ENCODE measurements at places on chromosomes 4 and X.

- no peak for DNase-seq
Observed at GRCh38 chr4:102787096-102787881, 26.5 kb upstream of the MANBA start.

DNA sequence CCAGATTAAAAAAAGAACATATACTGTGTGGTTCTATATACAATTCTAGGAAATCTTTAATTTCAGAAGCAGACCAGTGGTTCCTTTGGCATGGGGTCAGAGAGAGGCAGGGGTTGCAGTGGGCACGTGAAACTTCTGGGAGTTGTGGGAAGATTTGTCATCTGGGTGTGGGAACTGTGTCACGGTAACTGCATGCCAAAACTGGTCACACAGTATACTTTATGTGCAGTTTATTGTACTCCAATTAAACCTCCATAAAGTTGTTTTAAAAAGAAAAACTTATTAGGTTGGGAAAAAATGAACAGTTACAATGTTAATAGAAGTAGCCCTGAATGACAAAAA is 26.7 kb upstream of the STS start:
- no peak for DNase-seq

DNA sequence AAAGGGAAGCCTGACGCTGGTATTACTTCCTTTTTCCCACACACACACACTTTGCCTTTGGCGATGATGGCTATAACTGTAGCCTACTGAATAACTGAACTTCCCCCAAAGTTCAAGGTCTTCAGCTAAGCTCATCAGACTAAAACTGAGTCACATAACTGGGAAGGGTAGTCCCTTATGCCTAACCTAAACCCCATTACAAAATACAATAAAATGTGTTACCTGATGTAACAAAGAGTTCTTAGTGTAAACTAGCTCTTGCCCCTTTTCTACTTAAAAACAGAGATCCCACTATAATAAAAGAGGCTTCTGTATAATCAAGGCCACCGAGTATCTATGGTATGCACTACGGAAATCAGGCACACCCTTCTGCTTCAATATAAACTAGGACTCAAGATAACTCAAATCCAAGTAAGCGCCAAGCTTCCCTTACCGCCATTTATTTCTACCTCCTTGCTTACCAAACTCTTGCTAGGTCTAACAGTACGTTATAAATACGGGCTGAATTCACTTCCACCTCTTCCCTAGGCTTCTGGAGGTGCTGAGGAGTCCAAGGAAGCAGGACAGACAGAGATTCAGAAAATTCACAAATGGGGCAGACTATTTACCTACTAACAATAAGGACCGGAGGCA is 2.4 kb downstream of the OTUD4 start:
- no peak for DNase-seq

GRCh38 chrX:39582091-39582490 is 515.7 kb downstream of the BCOR start:
- DNase-seq, result no peak

DNA sequence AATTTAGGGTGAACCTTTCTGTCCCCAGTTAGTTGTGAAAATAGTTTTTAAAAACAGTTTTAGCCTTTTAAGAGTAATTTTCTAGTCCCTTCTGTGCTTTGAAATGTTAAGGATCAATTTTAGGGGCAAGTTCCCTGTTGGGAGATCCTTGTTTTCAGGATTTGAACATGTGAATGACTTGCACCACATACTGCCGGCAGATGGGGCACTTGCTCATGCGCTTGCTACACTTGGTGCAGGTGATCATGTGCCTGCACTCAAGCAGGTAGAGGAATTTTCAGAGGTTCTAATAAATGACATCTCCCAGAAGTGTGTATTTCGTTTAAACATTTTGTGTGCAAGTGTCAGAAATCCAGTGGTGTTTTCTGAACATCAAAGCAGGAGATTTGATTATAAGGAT is 195.9 kb downstream of the CHM start:
- no peak for DNase-seq

DNA sequence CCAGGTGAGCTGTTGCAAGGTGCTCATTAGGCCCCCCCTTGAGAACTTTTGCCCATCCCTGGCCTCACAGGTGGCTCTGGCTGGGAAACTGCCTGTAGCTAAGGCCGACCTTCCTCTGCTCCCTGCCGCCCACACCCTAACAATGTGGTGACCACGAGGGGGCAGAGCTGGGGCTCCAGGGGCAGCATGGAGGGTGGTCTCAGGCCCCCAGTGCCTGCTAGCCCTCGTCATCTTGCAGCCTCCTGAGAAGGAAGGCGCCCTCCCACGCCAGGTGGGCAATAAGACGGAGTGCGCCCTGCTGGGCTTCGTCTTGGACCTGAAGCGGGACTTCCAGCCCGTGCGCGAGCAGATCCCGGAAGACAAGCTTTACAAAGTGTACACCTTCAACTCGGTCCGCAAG is 32.4 kb downstream of the ATP2B3 start:
- no peak for DNase-seq

DNA sequence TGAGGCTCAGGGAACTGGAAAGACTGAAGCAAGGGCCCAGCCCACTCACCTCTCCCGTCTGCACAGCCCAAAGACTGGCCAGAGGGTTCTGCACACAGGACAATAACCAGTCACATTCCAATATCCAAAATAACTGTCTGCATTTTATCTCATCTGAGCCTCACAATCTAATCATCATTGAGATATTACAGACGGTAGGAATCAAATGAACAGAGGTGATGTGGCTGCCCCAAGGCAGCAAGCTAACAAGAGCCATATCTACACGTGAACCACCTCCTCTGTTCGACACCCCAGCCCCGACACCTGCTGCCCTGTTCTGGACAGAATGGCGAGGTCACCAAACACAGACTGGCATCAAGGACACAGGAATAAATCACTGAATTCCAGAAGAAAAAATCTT is 60.5 kb downstream of the AFAP1 start:
- DNase-seq, result no peak

GRCh38 chr4:184312126-184312525 is 94.5 kb upstream of the ENPP6 start:
- no peak for DNase-seq

- DNase-seq, result no peak
Observed at GRCh38 chrX:71532078-71532752, 689 bp upstream of the OGT start.

DNA sequence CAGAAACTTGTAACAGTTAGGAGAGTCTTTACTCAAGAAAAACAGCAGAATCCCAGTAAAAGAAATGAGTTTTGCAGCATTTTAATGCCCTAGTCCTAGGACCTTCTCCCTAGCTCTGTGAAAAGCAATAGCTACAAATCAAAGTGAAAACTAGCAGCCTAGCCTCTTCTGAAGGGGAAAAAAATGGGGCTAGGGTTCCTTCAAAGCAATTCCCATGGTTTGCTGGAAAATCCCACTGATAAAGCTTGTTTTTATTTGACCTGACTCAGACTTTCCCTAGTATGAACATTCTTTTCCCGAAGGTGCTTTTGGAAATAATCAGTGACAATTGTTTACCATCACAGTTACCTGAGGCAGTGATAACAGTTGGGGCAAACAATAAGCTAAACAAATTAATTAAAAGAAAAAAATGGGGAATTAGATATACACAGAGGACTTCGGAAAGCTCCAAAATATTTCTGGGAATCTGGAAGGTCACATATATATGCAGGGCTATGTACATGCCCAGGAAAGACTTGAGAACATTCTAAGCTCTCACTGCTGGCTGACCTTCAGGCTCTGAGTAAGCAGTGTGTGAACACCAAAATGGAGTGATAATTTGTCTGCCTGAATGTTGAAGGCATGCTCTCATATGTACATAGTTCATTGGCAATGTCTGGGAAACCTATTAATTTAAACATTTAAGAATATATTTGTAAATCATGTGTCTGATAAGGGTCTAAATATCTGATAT is 285.9 kb downstream of the KCTD8 start:
- no peak for DNase-seq

DNA sequence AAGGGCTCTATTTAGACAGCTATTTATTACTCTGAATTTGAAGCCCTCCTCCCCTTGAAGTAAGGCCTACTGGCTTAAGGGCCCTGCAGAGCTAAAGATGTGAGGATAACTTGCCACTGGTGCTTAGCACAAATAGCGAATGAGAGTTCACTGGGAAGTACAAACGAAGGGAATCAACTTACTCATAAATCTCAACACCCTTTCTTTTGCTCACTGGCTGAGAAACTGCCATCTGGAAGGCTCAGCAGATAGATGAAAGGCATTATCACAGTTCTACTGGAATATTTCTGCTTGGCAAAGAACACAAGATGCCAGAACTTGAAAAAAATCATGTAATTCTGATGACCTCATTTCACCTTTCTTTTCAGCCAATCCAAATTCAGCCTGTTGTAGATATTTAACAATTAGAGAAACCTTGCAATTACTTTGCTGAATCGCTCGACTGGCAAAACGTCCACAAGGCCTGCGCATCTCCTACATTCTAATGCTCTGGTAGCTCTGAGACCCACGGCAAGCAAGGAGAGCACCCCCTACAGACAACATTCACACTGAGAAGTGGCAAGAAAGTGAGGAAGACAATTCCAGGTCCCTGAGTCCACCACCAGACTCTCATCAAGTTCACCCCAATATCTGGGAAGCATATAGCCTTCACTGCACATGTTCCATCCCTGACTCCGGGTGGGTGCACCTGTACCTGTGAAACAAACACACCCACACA is 27.5 kb downstream of the TSPAN5 start:
- DNase-seq, result no peak

DNA sequence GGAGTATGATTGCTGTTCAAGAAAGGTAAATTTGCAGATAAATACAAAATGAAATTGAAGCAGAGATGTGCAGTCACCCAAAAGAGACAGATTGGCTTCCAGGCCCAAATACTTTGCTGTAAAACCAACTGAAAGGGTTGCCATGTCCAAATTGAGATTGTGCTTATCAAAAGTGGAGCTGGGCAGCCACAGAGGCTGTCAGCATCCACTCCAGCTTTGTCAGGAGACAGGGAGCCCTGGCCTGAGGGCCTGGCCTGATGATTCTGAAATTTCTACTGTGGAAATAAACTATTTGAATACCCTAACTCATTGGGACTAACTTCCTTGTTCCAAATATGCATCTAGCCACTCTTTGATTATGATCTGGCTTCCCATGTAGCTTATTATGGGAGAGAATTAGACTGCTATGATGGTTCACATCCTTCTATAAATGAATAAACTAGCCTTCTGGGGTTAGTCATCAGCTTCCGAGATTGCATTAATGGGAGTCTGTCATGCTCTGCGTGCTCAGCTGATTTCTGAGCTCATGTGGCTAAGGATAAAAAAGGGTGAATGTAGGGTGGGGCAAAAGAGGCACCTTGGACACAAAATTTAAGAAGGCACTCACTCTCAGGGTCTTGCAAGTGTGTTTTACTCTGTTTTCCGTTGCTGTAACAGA is 48.2 kb downstream of the SLC34A2 start:
- no peak for DNase-seq

DNA sequence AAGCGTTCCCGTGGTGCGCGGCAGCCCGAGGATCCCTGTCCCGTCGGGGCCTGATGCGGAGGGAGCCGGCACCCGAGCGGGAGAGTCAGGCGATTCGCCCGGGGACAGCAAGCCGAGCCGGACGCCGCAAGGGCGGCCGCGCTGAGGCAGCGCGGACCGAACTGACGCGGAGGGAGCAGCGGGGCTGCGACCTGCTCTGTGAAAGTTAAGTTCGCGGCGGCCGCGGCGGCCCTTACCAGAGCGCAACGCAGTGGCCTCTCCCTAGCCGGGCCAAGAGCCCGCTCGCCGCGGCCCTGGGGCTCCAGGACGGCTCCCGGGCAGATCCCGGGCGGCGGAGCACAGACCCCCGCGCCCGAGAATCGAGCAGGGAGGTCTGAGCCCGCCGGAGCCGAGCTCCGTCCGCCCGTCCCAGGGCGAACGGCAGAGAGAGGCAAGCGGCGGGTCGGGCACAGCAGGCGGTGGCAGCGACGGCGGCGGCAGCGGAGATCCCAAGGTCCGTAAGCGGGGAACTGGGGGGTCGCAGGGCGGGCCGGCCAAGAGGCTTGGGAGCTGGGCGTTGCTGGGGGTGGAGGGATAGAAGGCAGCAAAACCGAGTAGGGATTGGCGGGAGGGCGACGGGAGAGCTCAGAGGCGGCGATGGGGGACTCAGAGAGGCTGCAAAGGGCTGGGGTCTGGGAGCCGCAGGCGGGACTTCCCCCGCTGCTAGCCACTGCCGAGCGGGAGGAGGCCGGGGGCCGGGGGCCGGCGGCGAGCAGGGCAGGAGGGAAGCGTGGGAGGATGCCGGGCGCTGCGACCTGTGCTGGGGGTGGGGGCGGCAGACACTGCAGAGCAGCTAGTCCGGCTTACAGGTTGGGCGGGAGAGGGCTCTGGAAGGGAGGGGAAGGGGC is 1.0 kb downstream of the GPR50 start:
- no peak for DNase-seq

DNA sequence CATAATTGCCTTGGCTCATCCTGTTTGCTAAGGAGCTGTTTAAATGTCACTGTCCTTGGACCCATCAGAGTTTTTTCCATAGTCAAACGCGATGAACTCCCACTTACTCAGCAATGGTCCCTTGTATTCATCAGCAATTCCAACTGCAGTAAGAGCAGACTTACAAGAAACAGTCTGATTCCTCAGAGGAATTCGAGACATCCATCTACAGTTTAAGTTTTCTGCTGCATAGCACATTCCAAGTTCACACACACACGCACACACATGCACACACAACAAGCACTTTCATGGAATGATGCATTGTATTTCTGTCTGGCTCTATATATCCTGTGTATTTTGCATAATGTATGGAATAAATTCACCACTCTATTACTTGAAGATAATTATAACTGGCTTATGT is 32.7 kb upstream of the TMEM150C start:
- DNase-seq, result no peak

DNA sequence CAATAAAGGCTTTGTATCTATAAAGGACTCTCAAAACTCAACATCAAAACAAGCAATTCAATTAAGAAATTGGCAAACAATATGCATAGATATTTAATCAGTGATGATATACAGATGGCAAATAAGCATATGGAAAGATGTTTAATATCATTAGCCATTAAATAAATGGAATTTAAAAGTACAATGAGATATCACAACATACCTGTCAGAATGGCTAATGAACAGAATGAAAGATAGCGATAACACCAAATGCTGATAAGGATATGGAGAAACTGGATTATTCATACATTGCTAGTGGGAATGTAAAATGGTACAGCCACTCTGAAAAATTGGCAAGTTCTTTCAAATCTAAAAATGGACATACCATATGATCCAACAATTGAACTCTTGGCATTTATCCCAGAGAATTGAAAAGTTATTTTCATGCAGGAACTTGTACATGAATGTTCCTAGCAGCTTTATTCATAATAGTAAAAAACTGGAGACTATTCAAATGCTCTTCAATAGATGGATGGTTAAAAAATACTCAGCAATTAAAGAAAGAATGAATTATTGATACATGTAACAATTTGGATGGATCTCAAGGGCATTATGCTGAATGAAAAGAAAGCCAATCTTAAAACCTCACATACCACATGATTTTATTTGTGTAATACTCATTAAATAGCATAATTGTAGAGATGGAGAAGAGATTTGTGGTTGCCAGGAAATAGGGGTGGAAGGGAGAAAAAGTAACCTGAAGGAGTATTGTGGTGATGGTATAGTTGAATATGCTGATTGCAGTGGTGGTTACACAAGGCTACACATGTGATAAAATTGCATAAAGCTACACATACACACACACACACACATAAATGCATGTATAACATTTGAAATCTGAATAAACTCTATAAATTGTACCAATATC is 45.9 kb upstream of the ALG13 start:
- DNase-seq, result no peak

- DNase-seq, result no peak
Observed at GRCh38 chrX:19514791-19515614, at the start of gene MAP3K15. TSS of gene MAP3K15 (minus strand) at chrX:19515508. CDS start at chrX:19515261, 247 bp downstream.

GRCh38 chrX:12329476-12329875 is 191.2 kb downstream of the FRMPD4 start:
- DNase-seq, result no peak

- DNase-seq, result no peak
Observed at GRCh38 chrX:124504111-124504983, 158.0 kb downstream of the SH2D1A start.
